Right renal cortex interstitium (tissue), 3 donors: ENCODE measurements at places on chromosomes 1 and 21.
A peak's percentile ranks its signal among the peaks of the same experiment; 100 is the strongest.

DNA sequence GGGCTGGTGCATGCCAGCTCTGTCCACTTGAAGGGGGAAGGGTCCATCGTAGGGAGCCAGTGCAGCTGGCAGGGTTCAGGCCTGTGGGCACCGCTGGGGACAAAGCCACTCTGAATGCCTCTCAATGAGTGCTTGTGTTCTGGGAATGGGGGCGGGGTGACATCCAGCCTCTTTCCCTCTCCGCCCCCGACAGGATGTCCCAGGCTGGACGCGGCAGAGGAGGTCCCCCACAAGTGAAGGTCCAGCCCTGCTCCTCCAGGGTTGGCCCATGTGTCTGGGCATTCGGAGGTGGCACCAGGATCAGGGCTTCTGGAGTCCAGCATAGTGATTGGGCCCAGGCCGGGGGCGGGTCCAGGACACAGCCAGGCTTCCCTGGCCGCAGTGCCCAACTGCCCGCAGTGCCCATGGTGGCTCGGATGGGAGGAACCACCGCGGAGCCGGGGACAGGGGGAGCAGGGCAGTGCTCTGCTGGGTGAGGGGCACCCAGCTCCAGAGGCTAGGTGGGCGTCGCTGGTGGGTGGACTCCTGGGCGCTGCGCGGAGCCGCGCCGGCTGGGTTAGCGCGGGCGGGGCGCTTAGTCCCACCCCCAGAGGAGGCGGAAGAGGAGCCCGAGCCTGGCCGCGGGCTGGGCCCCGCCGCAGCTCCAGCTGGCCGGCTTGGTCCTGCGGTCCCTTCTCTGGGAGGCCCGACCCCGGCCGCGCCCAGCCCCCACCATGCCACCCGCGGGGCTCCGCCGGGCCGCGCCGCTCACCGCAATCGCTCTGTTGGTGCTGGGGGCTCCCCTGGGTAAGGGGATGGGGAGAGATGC is at the start of gene SHISA4:
SHISA4 (plus strand) TSS at position 617 of the 808 bp plus-strand sequence; CDS start at position 714, 97 bp downstream.
- peak; percentile 56 for DNase-seq

GRCh38 chr1:64082459-64082858 is 121.0 kb upstream of the UBE2U start:
- DNase-seq = no peak

GRCh38 chr21:36477001-36477400 is 2.9 kb downstream of the CLDN14 start:
- DNase-seq = no peak

- no peak for DNase-seq
Measured at GRCh38 chr1:3660704-3661103, 8.4 kb downstream of the TP73 start.

DNA sequence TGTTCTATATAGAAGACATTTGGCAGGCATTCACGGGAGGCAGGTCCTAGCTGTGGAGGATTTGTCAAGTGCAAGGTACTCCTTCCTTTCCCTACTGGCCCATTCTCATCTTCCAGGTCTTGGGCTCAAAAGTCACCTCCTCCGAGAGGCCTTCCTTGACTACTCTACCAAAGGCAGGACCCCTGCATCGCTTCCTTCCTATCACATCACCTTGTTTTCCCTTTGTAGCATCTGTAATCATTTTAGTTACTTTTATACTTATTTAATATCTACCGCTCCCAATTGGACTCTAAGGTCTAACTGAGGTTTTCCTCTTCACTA is 296.8 kb upstream of the KAZN start:
- DNase-seq = no peak

- no peak for DNase-seq
Measured at GRCh38 chr1:9442278-9442846, 96.9 kb upstream of the SLC25A33 start.
